ENCODE measurements at places on chromosomes 6 and 20.

GRCh38 chr6:16511723-16512489, 249.4 kb downstream of the ATXN1 start:
- no peak for DNase-seq

DNA sequence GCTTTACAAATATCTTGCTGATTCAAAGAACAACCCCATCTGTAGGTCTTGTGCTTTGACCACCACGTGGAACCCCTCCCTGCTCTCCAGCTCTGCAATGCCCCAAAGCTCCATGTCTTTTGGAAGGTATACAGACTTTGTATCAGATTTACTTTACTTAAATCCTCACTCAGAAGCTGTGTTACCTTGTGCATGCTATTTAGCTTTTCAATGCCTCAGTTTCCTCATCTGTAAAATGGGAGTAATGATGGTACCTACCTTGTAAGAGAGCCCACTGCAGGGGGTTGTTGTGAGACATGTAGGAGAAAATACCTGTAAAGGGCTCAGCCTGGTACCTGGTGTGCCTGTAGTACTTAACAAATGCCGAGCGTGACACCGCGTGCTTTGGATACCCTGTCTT, 200.2 kb upstream of the CHD6 start:
- DNase-seq = no peak

- no peak for DNase-seq
Measured at GRCh38 chr20:31590717-31591225, 14.3 kb upstream of the ID1 start.

DNA sequence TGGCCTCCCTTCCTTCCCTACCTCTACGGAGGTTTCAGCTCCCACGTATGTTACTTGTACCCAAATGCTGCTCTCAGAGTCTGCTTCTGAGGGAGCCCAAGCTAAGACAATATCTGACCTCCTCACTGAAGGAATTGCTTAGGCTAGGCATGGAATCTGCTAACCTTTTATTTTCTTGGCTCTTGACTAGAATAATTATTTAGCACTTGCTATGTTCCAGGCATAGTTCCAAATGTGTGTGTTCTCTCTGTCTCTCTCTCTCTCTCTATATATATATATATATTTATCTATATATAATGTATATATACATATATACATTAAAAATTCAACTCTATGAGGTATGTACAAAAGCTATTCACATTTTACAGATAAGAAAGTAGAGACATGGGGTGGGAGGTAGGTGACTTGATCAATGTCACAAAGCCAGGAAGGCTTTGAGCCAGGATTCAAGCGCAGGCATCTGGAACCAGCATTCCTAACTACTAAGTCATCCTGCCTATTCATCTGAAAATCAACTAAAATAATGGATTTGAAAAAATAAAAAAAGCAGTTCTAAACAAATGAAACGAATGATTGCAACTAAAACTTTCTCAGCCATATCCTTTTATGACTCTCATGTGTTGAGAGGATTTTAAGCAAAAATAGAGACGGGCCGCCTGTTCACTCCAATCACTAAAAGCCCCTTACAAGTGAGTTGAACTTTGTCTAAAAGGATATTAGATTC, 189.7 kb upstream of the JAG1 start:
- DNase-seq = peak; percentile 89

- peak; percentile 22 for DNase-seq
Measured at GRCh38 chr6:35629876-35630378, 58.8 kb downstream of the FKBP5 start.

GRCh38 chr6:109579361-109579760, 96.3 kb upstream of the ZBTB24 start:
- no peak for DNase-seq

DNA sequence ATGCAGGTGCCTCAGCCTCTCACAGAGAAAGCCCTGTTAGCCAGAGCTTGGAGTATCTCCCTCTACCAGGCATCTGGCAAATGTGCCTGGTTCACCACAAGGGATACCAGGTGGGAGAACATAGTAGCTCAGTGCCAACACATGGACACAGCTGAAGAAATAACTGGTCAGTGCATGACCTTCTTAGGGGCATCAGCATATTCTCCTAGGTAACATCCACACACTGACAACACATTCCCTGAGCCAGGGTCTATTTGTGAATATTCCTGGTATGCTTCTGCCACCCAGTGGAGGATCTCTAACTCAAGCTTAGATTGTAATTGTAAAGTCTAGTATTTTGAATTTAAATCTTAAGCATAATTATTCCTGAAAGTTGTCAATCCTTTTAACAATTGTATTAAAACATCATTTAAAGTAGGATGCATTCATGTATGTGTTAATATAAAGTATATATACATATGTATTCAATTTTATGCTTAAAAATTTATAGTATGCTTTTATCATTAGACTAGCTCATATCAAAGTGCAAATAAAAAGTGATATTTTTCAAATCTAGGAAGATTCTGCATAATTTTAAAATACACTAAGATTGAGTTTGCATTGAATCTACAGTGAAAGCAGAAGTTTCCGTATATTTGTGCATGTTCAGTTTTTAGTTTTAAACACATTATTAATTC, 45.3 kb upstream of the COL21A1 start:
- DNase-seq = peak; percentile 64

DNA sequence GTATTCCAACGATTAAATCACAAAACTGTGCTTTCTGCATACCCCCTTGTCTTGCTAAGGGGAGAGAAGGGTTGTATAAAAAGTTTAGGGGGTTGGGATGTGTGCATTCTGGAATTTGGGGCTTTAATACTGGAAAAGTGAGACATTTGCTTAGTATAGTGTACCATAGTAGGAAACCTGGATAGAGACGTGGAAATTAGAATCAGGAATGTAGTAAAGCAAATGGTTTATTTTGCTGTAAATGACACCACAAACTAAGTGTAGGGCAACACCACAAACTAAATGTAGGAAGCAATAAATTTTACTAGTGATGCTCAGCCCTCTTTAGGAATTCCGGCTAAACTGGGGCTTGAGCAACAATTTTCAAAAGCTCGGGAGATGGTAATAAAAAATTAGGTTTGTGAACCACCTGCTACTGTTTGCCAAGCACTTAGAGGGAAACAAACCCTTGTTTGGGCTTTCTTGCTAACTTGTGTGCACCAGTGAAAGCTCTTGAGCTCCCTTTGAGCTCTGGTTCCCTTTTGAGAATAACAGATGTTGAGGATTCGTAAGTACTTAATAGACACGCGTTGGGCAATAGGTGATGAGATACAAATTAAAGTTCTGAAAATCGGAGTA, 13.8 kb downstream of the BRD2 start:
- DNase-seq = no peak

- no peak for DNase-seq
Measured at GRCh38 chr20:12177657-12178293, 260.1 kb downstream of the BTBD3 start.

- peak; percentile 83 for DNase-seq
Measured at GRCh38 chr6:45609141-45609638, 231.5 kb upstream of the SUPT3H start.

- no peak for DNase-seq
Measured at GRCh38 chr6:161462148-161462547, 188.3 kb upstream of the AGPAT4 start.

DNA sequence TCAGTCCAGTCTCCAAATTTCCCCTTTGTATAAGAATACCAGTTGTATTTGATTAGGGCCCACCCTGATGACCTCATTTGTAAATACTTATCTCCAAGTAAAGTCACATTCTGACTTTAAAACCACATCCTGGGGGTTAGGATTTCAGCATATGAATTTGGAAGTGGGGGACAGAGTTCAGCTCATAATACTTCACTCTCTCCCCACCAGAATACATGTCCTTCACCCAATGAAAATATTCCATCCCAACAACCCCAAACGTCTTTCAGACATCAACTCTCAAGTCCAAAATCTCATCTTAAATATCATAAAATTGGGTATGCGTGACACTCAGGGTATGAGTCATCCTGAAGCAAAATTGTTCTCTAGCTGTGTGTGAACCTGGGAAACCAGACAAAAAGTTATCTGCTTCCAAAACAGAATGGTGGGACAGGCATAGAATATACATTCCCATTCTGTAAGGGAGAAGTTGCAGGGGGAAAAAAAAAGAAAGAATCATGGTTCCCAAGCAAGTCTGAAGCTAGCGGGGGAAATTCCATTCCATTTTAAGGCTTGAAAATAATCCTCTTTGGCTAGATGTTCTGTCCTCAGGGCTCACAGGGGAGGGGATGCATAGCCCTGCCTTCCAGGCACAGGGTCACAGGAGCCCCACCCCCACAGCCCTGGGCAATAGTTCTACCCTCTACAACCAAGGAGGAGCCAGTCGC, 113.9 kb downstream of the ADAT2 start:
- peak; percentile 84 for DNase-seq

DNA sequence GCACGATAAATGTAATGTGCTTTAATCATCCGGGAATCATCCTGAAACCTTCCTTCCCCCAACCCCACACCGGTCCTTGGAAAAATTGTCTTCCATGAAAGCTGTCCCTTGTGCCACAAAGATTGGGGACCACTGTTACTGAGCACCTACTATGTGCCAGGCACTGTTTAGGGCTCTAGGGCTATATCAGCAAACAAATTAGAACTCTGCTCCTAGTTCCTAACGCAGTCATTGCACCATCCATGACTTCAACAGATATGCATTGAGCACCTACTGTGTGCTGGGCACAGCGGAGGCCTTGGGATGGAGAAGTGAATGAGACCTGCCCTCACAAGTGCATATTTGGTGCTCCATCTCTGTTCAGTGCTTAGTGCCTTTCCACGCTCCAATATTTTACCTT, 50.3 kb upstream of the BLCAP start:
- DNase-seq = no peak

DNA sequence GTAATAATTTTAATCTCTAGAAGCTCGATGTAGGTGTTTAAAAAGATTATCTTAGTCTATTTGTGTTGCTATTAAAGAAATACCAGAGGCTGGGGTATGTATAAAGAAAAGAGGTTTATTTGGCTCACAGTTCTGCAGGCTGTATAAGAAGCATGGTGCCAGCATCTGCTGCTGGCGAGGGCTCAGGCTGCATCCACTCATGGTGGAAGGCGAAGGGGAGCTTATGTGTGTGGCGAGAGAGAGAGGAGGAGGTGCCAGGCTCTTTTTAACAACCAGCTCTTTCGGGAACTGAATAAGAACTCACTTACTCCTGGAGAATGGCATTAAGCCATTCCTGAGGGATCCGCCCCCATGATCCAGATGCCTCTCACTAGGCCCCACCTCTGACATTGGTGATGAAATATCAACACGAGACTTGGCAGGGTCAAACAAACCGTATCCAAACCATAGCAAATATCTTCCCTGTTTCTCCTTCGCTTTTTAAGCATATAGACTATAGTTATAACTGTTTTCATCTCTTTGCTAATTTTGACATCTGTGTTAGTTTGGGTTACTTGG, 24.5 kb downstream of the CHMP4B start:
- no peak for DNase-seq

GRCh38 chr6:45369870-45370269, 7.9 kb downstream of the SUPT3H start:
- no peak for DNase-seq

DNA sequence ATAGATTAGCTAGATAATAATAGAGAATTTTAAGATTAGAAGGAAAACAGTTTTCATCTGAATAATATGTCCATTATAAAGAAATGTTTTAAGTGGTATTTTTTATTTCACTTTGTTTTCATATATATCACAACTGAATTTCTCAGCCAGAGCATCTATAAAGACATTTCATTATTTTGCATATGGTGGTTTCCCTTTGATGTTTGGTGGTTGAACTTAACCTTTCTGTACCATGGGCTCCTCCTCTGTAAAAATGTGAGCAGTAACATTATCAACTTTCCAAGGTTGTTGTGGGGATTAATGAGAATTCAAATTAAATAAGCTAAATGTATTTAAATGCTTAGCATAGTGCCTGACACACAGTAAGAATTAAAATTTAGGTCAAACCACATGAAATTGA, 119.8 kb upstream of the QKI start:
- no peak for DNase-seq

- DNase-seq = peak; percentile 49
Measured at GRCh38 chr20:49557449-49557848, 10.5 kb downstream of the PTGIS start.

GRCh38 chr6:118525913-118526780, 21.9 kb upstream of the PLN start:
- DNase-seq = no peak

GRCh38 chr6:125237764-125238163, 64.0 kb downstream of the HDDC2 start:
- no peak for DNase-seq

- DNase-seq = peak; percentile 92
Measured at GRCh38 chr20:25178563-25179438, 16.7 kb upstream of the ENTPD6 start.

GRCh38 chr6:36984581-36985416, 1.2 kb downstream of the MTCH1 start:
- DNase-seq = peak; percentile 82

DNA sequence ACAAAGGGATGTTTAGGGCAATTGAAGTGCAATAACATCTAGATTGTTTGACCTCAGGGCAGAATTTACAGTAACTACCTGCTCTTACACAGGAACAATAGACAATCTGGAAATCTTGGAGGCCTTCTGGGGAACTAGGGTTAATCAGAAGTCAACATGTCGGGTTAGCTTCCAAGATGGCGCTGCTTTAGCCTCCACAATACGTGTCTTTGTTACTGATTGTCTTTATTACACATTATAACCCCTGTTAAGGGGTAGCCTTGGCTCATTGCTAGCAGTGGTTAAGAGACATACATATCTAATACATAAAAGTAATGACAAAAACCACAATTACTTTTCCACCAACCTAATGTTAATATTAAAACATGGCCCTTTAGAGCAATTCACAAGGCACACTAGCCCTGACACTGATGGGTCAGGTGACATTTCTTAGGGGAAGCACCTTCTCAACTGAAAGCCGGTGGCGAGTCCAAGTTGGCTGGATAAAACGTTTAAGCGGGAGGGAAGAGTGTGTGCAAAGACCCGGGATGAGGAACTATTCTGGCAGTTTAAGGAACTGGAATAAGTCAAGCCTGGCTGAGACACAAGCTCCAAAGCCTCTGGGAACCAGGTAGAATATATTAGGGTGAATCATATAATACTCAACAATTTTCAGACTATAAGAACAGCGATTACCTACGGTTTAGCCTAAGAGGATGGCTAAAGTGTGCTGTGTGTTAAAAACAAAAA, 236.9 kb downstream of the BCAS1 start:
- no peak for DNase-seq

DNA sequence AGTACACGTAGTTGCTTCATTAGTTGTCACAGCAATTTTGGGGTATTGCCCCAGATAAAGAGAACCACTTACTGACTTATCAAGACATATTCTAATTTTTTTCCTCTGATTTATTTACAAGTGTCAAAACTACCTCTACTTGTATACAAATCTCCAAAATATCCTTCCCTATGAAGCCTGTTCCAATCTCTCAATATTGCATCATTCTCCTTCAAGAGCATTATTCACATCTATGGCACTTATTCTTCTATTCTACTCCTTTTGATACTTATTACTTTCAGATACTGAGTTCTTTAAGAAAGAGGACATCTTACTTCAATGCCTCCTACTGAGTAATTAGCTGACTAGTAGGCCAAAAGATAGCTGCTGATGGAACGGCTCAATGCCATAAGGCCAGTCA, 105.2 kb downstream of the SMLR1 start:
- no peak for DNase-seq

- no peak for DNase-seq
Measured at GRCh38 chr20:3990716-3991115, 24.6 kb downstream of the RNF24 start.
